Stimulated activated CD8-positive, alpha-beta memory T cell treated with anti-CD3 and anti-CD28 coated beads, Interleukin-4, amount 100 ng/mL, for 1 hour (primary cell): ENCODE measurements at places on chromosomes 1 and 21.

DNA sequence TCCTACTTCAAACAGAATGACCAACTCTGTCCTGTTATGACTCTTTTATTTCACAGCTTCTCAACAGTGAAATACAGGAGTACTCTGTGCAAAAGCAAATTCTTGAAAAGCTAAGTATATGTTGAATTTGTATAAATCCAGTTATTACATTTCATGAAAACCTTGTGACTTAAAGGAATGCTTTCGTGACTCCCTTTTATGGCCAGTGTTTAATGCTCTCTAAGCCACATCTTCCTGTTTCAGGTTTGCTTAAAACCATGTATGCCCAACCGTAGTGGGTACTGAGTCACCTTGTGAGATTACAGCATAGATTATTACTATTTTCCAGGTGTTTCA is 40.2 kb upstream of the KIF1B start:
- no peak for DNase-seq

DNA sequence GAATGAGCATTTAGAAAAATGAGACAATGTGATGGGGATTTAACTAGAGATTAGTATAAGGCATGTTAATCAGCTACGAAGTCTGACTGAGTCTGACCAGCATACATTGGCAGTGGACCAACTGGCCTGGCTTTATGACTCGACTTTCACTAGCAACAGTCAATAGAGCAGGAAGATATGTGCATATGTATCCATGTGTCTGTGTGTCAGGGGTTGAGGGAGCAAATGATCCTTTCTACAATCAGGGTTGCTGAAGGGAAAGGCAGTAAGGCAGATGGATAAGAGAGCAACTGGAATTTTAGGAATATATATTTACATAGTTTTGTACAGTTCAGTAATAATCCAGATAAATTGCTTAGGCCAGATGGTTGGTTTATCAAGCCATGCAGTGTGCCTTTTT is 645.6 kb downstream of the PLA2G4A start:
- no peak for DNase-seq

DNA sequence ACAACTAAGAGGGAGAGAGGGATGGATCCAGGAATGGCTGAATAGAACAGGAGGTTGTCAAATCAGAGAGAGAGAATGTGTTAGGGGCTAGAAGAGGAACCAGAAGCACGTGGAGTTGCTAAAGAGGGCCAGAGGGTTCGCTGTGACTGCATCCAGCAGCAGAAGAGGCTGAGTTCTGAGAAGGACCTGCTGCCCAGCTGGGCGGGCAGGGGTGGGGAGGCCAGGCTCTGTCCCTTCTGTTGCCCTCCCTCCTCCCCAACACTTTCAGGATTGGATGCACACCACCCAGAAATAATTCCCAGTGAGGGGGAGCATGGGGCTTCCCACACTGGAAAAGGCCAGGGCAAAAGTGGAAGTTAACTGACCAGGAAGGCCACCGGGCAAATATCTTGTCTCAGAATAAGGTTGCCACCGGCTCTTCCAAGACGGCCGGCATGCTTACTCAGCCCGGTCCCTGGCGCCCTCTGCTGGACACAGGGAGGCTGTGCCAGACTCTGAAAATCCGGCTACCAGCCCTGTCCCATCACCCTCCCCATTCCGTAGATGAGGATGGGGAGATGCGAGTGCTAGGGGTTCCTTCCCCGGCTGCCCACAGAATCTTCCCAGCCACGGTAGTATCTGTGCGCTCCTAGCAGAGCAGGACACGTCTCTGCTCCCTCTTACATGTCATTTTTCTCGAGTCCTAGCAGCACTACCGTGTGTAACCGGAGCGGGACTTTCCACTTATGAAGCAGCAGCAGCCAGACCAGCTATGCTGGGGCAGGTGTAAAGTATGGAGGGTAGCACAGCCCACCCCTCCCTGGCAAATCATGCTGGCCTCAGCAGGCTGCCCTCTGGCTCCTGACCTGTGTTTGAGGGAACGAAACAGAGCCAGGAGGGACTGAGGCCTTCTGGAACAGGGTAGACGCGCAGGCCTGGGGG is 46.8 kb upstream of the A3GALT2 start:
- DNase-seq = peak; percentile 71

- DNase-seq = no peak
Observed at GRCh38 chr1:167668108-167668507, 38.1 kb downstream of the RCSD1 start.

GRCh38 chr1:92444351-92444750 is 42.4 kb downstream of the GFI1 start:
- DNase-seq = no peak

DNA sequence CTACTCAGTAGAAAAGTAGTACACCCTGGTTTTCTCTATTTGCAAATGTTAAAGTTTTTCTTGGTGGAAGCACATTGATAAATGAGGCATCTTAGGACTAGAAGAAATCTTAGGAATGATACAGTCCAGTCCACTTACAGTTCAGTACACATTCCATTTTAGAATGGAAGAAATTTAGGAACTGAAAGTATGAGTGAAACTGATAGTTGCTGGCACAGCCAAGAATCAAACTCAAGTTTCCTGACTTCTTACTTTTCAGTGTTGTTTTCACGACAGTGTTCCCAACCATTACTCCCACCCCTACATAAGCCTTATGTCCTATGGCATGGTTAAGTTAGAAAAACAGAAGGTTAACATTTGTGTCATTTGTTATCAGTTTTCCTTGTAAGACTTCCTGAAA is 258.5 kb downstream of the BACH1 start:
- DNase-seq = no peak

DNA sequence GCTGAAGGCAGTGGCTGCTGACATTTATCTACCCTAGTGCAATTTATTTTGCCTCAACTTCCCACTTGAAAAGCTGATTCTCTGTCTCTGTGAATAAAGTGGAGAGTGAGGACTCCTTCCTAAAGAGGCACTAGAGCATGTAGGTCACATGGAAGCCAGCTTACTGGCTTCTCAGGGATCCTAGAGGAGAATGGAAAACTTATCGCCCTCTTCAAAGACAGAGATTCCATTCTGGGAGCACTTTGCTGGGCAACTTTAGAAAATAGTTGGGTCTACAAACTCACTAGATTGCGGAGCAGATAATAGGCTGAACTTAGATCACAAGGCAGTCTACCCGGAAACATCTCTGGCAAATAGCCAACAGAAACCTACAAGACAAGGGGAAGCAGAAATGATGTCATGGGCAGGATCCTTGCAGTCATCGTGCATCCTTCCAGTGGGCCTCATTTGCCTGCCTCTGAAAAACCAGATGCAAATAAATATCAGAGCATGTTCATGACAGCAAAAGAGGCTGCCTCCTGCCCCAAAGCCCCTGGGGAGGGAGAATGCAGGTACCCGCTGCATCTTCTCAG is 104.8 kb upstream of the BARHL2 start:
- DNase-seq = no peak

DNA sequence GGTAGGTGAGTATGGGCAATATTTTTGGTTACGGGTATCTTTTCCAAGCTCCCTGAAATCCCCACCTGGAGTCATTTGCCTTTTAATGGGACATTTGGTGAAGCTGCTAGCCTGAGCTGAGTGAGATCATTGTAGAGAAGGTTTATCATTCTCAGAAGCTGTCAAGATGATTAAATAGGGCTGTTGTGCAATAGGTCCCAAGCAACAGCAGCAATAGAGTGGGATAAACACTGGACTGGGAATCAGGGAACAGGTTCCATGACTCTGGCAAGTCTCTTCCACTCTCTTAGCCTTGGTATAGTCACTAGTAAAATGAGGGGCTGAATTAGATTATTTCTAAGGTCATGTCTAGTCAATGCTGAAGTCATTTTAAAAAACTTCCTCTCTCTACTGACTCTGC is 30.3 kb upstream of the FAM78B start:
- DNase-seq = no peak

DNA sequence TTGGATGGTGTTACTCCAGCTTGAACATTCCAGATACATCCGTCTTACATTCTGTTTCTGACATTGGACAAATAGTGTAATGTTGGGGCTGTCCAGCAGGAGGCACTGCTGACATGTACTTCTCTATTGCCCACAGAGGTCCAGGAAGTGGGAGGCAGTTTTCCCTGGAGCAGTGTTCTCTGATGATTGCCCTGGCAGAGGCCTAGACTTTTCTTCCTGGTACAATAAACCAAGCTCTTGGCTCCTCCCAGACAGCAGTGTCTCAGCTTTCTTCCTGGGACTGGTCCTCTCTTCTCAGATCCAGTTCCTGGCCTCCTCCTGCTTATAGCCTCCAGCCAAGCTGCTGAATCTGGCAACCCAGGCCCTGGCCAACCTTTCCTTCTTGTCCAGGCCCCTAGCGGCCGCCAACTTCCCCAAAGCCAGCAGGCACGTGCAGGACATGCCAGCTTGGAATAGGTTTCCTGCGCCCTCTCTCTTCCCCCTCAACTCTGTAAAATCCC is 14.9 kb upstream of the IFNLR1 start:
- peak; percentile 13 for DNase-seq

- no peak for DNase-seq
Observed at GRCh38 chr1:28046716-28047115, 41.7 kb downstream of the EYA3 start.

DNA sequence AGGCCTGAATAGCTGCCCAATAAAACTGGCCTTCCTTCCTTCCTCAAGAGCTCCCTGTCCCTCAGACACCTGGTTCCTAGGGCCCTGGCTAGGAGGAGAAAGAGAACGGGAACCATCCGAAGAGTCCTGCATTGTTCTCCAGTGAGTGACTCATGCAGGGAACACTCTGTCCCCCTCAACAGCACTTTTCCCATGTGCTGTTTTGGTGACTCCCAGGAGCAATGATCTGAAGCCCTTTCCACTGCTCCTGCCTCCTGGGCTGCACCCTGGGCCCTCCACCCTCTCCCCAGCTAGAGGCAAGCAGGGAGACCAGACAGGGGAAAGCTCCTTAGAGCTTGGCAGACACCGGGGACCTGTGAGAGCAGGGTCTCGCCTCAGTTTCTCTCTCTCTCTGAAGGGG is 18.9 kb downstream of the TNNT2 start:
- DNase-seq = no peak

DNA sequence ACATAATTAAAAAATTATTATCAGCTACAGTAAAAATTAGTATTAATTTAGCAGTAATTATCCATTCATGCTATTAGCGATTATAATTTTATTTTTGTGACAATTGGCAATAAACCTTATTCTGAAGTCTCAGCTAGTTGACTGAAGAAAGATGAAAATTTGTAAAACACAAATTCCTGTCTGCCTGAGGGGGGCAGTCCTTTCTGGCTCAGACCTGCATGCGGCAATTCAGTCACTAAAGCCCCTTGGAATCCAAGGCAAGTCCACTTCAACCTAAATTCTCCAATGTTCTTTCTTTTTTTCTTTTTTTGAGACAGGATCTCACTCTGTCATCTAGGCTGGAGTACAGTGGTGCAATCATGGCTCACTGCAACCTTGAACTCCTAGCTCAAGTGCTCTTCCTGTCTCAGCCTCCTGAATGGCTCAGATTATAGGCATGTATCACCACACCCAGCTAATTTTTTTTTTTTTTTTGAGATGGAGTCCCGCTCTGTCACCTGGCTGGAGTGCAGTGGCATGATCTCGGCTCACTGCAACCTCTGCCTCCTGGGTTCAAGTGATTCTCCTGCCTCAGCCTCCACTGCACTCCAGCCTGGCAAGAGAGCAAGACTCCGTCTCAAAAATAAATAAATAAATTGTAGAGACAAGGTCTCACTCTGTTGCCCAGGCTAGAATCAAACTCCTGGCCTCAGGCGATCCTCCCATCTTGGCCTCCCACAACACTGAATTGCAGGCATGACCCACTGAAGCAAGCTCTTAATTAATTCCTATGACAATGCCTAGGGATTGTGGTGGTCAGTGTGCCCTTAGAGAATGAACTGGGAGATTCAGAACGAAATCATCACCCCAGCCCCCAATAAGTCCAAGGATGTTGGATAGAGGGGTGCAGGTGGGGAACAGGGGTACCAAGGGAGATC is 24.2 kb upstream of the ITPKB start:
- no peak for DNase-seq
